ENCODE measurements at places on chromosomes 2 and 18.

DNA sequence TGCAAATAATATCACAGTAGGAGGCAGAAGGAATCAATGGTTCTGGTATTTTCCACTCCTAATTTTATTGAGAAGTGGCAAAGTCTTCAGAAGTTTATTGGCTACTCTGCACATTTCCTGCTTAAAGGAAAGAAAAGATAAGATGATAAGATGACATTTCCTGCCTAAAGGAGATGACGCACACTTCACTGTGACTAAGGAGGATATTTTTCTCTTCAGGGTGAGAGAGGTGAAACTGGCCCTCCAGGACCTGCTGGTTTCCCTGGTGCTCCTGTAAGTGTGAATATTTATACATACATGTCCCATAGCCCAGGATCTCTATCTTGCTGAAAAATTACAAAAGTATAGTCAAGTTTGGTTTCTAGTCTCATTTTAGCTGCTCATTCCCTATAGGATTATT, 27.9 kb downstream of the COL3A1 start:
- H3K36me3 ChIP-seq = no peaks in the 10 kb centered on the region
- DNase-seq = no peak
- H3K4me1 ChIP-seq = peaks cover 9% of the 10 kb centered on the region
- no peak overlapping the region for H3K27ac ChIP-seq

GRCh38 chr2:213010106-213010779, 141.2 kb downstream of the IKZF2 start:
- no peak for DNase-seq
- H3K27me3 ChIP-seq = peaks cover 19% of the 10 kb centered on the region
- peaks cover 25% of the 10 kb centered on the region for H3K36me3 ChIP-seq
- H3K4me1 ChIP-seq = peaks cover 23% of the 10 kb centered on the region
- H3K27ac ChIP-seq = no peak overlapping the region

DNA sequence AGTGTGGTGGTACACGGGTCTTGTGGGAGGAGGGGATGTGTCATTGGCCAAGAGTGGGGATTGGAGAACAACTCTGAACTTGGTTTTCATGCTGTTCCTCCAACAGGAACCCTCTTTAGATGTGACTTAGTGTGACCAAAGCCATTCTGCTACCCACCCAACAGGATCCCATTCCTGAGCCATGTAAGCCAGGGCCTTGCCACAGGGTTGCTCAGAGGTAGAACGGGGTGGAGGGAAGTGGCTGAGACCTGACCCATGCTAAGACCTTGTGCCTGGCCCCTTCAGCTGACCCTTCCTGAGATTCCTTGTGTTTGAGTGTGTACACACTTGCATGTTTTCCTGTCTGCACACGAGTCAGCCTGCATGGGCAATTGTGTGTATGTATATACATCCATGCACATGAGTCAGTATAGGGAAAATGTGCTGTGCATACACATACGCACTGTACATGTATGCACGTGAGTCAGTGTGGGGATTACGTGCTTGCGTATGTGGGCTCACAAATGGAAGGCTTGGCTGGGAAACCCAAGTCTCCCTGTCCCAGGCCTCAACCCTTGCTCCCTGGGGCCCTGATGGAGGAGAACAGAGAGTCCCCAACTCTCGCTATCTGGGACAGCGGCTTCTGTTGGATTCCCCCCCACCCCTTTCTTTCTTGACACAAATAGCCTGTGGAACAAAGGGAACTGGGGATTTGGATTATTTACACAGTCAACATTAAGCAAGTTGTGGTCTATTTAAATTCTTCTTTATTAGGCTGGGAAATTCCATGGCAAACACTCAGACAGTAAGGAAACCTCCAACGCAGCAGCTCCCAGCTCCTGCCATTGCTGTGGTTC, 339.8 kb downstream of the DYSF start:
- no peaks in the 10 kb centered on the region for H3K4me1 ChIP-seq
- no peak for DNase-seq
- H3K36me3 ChIP-seq = no peaks in the 10 kb centered on the region

DNA sequence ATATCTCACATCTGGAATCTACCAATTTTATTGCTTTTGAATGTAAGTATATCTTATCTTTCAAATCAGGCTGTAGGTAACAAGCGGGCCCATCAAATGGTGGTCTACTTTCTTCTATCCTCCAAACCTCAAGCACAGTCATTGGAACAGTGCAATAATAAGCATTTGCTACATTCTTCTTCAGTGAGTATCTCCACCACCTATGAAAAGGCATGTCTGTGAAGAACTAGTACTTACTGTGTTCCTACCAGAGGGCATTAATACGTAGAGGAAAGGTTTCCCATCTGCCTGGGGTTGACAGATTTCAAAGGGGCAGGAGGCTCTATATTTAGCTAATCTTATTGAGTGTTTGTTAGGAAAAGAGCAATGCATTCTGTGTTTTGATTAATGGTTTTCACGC, 411.1 kb downstream of the NCKAP5 start:
- H3K36me3 ChIP-seq = no peaks in the 10 kb centered on the region
- no peak overlapping the region for H3K27ac ChIP-seq
- no peaks in the 10 kb centered on the region for H3K27me3 ChIP-seq

- no peak overlapping the region for H3K4me3 ChIP-seq
- no peaks in the 10 kb centered on the region for H3K36me3 ChIP-seq
- DNase-seq = no peak
- H3K27ac ChIP-seq = no peak overlapping the region
- no peaks in the 10 kb centered on the region for H3K4me1 ChIP-seq
Measured at GRCh38 chr2:238693337-238694093, 154.4 kb upstream of the TWIST2 start.

GRCh38 chr2:105544591-105545377, 145.9 kb upstream of the FHL2 start:
- peaks cover 5% of the 10 kb centered on the region for H3K4me1 ChIP-seq
- DNase-seq = peak; percentile 3
- H3K36me3 ChIP-seq = no peaks in the 10 kb centered on the region

GRCh38 chr2:135963841-135964240, 21.6 kb downstream of the DARS1 start:
- H3K4me3 ChIP-seq = peak overlapping the region; percentile 17
- H3K4me1 ChIP-seq = peaks cover 61% of the 10 kb centered on the region
- DNase-seq = no peak
- H3K27ac ChIP-seq = peak overlapping the region; percentile 96
- H3K36me3 ChIP-seq = peaks cover 81% of the 10 kb centered on the region

- H3K4me3 ChIP-seq = no peak overlapping the region
- no peaks in the 10 kb centered on the region for H3K36me3 ChIP-seq
- H3K27ac ChIP-seq = no peak overlapping the region
- no peak for DNase-seq
- H3K27me3 ChIP-seq = no peaks in the 10 kb centered on the region
- H3K4me1 ChIP-seq = no peaks in the 10 kb centered on the region
Measured at GRCh38 chr18:37265382-37265781, 300.2 kb downstream of the CELF4 start.

DNA sequence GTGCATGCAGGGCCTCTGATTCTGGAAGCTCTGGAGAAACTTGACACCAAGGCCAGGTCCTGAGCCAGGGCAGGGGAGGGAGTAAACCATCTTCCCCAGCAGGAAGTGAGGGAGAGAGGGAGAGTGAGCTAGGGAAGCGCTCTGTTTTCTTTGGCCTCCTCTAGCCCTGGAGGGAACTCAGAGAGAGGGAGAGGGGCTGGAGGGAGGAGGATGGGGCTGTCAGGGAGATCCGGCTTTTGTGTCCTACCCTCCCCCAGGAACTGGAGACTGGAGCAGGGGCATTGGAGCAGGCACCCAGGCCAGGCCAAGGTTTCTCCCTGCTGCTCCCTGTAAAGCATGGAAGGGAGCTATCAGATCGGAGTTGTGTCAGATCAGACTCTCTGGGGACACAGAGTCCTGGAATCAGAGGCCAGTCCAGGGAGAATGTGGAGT, 22.7 kb upstream of the PKDCC start:
- peaks cover 18% of the 10 kb centered on the region for H3K27me3 ChIP-seq
- DNase-seq = no peak
- no peak overlapping the region for H3K4me3 ChIP-seq
- H3K27ac ChIP-seq = no peak overlapping the region
- no peaks in the 10 kb centered on the region for H3K36me3 ChIP-seq

Data from activated T-helper 2 cell treated with anti-CD3 and anti-CD28 coated beads, Interferon-gamma antibody, Interleukin-2, Interleukin-4, amounts not matched to agents 10 μg/mL and 5 μg/mL and 100 μg/mL, durations not matched to agents 14 hours and 24 hours and 36 hours (primary cell).